ENCODE measurements at places on chromosomes 1 and 21.
A peak's percentile ranks its signal among the peaks of the same experiment; 100 is the strongest.

- DNase-seq: no peak
Measured at GRCh38 chr1:217004776-217005436, 281.7 kb upstream of the ESRRG start.

DNA sequence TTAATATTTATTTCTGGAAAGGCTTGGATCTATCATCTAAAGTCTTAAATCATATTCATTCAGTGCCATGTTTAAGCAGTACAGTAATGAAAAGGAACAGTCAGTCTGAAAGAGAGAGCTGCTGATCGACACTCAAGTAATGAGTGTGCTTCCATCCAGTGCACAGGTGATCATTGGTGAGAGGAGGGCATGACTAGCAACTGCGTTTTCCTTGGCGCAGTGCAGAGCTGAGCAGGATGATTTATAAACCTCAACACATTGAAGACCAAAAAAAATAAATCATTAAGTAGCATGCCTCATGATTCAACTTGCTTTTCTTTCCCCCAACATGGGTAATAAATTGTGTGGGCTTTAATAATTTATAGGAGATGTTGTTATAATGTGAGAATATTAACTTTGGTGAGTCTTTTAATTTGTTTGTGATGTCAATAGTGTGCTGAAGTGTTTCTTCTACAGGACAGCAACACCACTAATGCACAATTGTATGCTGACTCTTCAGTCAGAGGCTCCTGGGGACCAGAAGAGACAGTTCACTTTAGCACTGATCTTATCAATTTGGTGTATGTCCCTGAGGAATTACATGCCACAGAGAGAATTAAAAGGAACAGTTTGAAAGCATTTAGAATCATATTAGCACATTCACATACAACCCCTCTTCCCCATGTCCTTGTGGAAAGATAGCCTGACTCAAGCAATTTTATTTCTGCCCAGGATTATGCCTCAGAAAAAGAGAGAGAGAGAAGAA lies 199.7 kb upstream of the ADGRL2 start:
- DNase-seq: no peak

GRCh38 chr1:244273845-244274619 lies 177.7 kb downstream of the ADSS2 start:
- peak; percentile 54 for DNase-seq

DNA sequence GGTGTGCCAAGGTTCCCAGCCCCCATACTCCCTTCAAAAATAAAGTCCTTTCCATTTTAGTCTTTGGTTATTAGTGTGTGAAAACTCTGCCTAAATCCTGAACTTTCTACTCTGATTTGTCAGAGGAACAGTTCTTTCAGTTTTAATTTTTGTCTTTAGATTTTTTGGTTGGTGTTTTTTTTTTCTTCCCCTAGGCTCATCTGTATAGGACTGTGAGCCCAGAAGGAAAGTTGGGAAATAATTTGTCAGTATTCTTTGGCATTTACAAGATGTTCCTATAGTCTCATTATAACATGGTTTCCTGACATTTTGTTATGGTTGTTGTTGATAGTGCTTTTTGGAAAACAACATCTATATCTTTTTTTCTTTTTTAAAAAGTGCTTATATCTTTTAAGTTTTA lies 38.0 kb downstream of the LAMC1 start:
- DNase-seq: no peak

DNA sequence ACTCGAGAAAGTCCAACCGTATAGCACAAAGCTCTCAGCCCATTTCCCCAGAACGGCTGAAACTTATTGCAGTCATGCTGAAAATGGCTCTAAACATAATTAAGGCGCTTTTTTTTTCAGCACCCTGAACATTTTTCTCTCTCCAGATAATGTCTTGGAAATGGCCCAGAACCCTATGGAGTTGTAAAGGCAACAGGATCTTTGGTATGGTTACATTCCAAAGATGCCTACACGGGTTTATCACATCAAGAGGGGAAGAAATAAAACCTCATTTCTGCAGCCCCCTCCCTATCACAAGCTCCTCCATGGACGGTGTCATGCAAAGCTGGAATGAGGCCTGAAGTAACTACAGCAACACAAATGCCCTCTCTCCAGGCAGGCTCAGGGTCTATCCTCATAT lies 126.4 kb upstream of the GALNT2 start:
- no peak for DNase-seq

- no peak for DNase-seq
Measured at GRCh38 chr21:45362077-45362747, 42.8 kb upstream of the COL18A1 start.

DNA sequence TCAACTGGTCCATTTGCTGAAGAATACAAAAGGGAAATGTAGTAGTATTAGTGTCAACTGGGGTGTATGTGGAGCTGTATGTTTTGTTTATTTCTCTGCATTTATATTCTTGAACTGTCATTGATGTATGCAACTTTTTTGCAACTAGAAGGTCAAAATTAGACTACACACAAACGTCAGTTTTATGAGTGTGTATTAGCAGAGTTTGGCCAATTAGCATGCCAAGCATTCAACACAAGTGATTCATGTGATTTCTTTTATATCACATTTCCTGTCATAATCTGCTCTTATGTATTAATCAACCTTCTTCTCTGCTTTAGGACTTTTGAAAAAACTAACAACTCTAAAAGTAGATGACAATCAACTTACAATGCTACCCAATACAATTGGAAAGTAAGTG lies 211.1 kb downstream of the LRRC40 start:
- no peak for DNase-seq

DNA sequence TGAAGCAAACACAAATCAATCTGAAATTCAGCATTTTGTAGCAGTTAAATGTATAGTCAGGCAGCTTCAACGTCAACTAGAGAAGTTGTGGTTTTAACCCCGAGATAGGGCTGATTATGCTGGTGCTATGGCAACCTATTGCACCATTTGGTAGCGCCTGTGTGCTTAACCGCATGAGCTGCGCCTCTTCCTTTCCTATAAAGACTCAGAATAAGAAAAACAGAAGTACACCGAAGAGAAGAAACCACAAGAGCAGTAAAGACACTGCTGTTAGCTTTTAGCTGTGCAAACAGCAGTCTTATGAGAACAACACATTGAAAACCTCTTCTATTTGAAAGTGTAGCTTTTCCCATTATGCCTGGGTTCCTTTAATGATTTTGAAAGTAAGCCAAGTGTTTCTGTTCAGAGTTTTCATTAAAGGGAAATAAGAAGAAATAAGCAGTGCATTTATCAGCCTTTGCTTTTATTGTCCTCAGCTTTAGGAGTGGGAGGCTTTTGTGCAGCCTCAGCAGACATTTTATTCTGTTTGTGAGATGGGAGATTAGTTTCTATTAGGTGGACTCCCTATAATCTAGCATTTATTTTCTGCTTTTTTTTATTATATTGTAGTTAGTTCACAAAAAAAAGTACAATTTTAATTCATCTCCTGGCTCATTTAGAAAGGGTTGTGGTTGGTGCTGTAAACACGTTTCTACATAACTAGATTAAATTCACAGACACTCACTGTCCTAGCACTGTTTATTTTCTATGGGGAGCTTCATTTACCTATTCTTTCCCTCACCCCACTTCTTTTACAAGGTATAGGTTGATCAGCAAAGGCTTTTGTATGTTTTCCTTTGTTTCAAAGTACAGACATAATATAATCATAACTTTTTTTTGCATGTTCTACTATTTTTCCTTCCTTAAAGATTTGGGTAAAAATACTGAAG lies 43.3 kb downstream of the PTPRC start:
- peak; percentile 97 for DNase-seq

DNA sequence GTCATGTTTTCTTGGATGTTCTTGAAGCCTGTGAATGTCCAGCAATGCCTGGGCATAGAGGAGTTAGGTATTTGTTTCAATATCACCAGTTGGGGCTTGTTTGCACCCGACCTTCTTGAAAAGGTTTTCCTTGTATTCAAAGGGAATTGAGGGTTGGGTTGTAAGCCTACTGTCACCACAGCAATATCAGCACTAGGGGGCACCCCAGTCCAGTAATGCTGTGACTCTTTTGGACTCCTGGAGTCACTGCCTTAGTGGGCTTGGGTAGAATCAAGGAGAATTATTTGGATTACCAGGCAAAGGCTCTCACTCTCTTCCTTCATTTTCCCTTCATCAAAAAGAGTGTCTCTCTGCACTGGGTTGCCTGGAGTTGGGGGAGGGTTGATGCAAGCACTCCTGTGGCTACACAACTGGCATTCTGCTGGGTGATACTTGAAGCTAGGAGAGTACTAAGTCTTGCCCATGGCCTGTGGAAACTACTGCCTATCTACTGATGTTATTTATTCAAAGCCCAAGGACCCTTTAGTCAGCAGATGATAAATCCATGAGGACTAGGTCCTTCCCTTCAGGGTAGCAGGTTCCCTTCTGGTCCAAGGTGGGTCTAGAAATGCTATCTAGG lies 34.5 kb downstream of the OR10R2 start:
- DNase-seq: peak; percentile 43

GRCh38 chr1:168031198-168031597 lies 94.3 kb upstream of the MPC2 start:
- DNase-seq: no peak

GRCh38 chr1:116819081-116819480 lies 64.9 kb downstream of the CD2 start:
- DNase-seq: no peak

GRCh38 chr1:217133958-217134856 lies 411.0 kb upstream of the ESRRG start:
- no peak for DNase-seq

Measured in activated CD4-positive, alpha-beta T cell treated with anti-CD3 and anti-CD28 coated beads, Interleukin-2, amount 50 U/mL, for 16 hours (primary cell).